Ecto neural progenitor cell (in vitro differentiated cells): ENCODE measurements at places on chromosomes 6 and 20.

DNA sequence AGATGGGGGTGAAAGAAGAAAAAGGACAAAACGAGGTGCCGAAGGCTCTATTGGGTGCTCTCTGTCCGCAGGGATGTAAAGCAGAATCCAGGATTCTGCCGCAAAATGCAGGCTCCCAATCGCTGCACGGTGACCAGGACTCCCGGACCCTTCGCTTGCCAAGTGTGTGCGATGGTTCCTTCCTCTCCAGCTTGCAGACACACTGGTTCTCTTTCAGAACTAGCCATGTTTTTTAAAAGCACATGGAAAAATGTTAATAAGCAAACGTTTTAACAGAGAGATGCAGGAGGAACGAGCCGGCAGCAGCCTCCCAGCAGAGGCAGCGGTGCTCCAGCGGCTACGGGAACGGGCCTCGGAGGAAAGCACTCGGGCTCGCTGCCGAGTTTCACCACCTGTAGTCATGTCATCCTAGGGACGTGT, 59.6 kb downstream of the ZNF831 start:
- DNase-seq = no peak

GRCh38 chr6:42153921-42154320, 11.5 kb upstream of the C6orf132 start:
- no peak for DNase-seq

DNA sequence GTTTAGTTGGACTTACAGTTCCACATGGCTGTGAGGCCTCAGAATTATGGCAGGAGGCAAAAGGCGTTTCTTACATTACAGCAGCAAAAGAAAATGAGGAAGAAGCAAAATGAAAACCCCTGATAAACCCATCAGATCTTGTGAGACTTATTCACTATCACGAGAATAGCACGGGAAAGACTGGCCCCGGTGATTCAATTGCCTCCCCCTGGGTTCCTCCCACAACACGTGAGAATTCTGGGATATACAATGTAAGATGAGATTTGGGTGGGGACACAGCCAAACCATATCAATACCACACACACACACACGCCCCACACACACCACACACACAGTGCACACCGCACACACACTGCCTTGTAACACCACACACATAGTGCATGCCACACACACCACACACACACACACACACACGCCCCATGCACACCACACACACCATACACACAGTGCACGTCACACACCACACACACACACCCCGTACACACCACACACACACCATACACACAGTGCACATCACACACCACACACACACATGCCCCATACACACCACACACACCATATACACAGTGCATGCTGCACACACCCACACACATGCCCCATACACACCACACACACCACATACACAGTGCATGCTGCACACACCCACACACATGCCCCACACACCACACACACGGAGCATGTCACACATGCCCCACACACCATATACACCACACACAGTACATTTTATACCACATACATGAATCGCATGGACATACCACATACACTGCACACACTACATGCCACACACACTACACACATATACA, 310.5 kb downstream of the TAF4 start:
- DNase-seq = no peak

GRCh38 chr6:149751239-149751638, 1.7 kb downstream of the PCMT1 start:
- DNase-seq = no peak

- peak; percentile 88 for DNase-seq
Measured at GRCh38 chr20:47150403-47151152, 205.9 kb downstream of the ZMYND8 start.

DNA sequence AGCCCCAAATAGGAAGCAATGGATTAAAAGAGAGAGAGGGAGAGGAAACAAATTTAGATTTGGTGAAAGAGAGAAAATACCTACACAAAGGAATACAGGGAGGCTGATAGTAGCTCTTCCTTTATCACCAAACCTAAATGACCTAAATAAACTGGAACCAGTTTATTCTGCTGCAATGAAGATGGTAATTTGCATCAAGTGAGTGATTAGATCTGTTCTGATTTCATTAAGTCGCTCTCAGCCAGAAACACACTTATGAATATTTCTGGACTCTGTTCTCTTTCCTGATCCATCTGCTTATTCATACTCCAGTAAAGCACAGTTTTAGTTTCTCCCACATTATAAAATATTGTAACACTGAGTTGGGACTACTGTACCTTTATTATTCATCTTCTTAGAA, 83.4 kb upstream of the BMP5 start:
- no peak for DNase-seq

- no peak for DNase-seq
Measured at GRCh38 chr20:8361006-8361652, 229.1 kb downstream of the PLCB1 start.

- DNase-seq = no peak
Measured at GRCh38 chr6:165641672-165642156, 21.3 kb downstream of the PDE10A start.

DNA sequence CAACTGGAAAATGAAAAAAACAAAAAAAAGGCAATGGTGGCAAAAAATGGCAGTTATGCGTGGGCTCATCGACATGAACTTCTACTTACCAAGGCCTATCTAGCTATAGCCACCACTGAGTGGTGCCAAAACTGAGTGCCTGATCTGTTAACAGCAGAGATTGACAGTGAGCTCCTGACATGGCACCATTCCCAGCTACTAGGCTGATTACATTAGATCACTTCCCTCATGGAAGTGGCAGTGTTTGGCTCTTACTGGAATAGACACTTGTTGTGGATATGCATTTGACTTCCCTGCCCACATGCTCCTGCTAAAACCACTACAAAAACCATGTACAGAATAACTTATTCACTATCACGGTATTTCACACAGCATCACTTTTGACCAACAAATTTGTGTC, 216.1 kb upstream of the SGK1 start:
- DNase-seq = no peak

GRCh38 chr6:33772902-33773472, 15.9 kb downstream of the LEMD2 start:
- no peak for DNase-seq

GRCh38 chr6:36666826-36667591, 11.5 kb upstream of the CDKN1A start:
- DNase-seq = peak; percentile 81

GRCh38 chr6:37650071-37650481, 47.6 kb downstream of the MDGA1 start:
- DNase-seq = peak; percentile 77

GRCh38 chr6:156336089-156336488, 441.1 kb upstream of the ARID1B start:
- no peak for DNase-seq

DNA sequence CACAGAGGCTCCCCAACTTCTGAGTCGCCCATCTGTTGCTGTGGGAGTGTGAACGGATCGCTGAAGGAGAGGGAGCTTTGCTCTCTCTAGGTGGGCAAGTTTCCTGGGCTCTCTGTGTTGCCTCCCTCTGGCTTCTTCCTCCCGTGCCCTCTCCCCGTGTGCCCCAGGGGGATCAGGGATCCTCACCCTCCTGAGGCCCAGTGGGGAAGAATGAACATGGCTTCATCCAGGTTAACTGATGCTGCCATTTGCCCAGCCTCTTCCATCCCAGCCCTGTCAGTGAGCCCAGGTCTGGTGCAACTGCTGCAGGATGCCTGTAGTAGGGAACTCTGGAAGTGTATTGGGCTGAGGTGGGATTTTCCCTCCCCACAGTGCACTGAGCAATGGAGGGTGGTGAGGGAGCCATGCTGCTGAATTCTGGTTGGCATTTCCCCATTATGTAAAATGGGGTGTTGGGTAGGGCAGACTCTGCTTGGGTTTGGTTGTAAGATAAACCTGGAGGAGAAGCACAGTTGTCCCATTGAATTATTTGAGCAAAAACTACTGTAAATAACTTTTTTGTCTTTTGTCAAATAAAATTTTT, 12.1 kb upstream of the RAB5IF start:
- no peak for DNase-seq

DNA sequence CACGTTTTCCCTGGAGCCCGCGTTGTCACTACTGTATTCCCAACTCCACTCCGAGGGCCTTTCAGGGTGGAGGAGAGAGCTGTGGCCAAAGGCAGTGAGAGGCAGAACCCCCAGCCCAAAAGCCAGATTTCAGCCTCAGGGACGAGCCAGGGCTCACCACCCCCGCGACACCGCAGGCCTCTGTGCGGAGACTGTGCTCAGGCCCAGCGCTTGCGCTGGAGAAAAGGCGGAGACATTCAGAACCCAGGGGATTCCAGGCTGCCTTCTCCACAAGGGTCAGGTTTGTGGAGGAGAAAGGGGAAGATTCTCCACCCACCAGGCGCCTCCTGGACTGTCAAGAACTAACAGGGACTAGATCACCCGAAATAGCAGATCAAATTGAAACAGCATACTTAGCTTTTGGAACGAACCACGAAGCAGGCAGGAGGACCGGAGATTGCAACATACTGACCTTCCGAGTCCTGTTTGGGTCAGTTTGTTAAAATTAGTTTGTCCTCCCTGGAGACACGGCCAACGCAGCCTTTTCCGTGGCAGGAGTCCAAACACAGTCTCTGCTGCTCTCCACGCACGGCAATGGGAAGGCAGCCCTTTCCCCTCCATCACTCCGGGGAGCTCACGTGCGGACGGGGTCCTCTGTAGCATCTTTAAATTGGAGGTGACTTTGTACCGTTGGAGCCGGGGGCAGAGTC, 14.4 kb downstream of the DLL1 start:
- DNase-seq = no peak

GRCh38 chr6:154986787-154987235, 8.3 kb upstream of the TIAM2 start:
- DNase-seq = no peak

DNA sequence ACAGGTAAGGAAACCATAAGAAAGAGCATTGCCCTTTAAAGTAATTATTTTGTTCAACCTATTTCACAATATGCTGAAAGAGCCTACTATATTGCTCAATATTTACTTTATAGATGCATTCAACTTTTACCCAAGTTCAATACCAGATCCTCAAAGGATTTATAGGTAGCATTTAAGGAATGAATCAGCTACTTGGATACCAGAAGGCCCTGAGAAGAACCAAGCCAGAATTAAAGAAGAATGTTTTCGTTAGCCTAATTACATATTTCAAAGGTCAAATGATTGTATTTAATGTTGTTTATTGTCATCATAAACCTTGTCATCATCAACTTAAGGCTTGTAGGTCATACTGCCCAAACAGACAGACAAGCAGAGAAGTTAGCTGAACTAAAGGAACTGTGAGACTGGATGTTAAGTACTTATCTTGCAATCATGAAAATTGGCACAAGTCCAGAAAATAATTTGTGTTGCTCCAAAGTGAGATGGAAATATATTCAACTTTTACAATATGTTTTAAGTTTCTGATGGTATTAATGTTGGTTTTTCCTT, 636.7 kb downstream of the RFPL4B start:
- no peak for DNase-seq

- peak; percentile 79 for DNase-seq
Measured at GRCh38 chr6:135180542-135181332, at the start of gene MYB. Gene MYB, plus strand, starts transcription at chr6:135181308. Its CDS starts 206 bp downstream, at chr6:135181514.

DNA sequence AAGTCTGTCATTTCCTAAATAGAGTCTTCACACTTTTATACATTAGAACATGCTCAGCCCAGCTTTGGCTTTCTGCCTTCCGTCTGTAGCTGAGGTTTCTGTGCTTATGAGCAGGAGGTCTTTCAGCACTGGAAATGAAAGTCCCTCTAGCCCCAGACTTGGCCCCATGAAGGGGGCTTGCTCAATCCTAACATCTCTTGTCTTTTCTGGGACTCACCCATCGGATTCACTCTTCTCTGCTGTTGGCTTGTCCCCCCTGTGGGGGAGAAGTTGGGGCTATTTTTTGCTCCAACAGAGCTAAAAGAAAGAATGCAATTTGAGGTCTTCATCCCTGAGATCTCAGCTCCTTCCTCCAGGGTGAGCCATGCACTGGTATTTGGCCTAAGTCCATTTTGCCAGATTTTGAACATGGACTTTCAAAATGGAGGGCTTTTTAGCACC, 177.7 kb downstream of the MRPL14 start:
- DNase-seq = no peak

GRCh38 chr6:67131827-67132226, 1424.8 kb upstream of the EYS start:
- DNase-seq = no peak

GRCh38 chr20:50142812-50143211, 10.7 kb downstream of the PEDS1 start:
- no peak for DNase-seq

GRCh38 chr6:5749016-5749650, 257.6 kb downstream of the NRN1 start:
- DNase-seq = no peak

- no peak for DNase-seq
Measured at GRCh38 chr6:122671251-122671650, 61.0 kb downstream of the PKIB start.

DNA sequence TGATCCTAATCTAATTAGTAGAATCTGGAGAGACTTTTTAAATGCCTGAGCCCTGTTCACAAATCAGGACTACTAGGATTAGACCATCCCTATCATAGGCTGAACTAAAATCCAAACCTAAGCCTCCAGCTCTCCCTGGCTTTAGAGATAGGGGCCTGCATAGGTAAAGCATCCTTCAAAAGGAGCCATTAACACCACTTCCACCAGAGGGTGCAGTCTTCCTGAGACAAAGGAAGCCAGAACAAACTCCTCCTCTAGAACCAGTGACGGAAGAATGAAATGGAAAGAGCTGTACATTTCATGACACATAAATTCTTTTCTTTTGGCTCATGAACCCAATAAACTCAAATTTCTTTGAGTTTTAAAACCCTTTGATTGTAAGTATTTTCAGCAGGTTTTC, 291.2 kb upstream of the ADGRB3 start:
- DNase-seq = peak; percentile 50

- no peak for DNase-seq
Measured at GRCh38 chr20:10558635-10559187, 115.1 kb downstream of the JAG1 start.

GRCh38 chr6:116411284-116411623, 40.5 kb downstream of the DSE start:
- no peak for DNase-seq

DNA sequence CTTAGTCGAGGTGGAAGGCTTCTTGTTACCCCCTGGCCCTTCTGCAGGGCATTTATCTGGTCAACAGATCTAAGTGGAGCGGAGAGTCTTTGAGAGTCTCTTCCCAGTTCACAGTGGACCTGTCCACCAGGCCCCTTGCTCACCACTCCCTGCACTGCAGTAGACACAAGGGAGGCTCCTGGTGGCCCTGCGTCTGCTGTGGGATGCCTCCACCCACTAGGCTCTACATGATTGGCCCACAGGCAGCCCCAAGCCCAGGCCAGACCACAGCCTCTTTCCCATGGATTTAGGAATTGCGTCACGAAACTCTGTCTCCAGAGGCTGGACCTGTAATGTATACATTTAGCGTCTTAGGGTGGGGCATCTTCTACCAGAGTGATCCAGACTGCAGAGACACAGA, 28.4 kb downstream of the TBC1D7 start:
- DNase-seq = no peak

- DNase-seq = no peak
Measured at GRCh38 chr6:26214803-26215584, 127.8 kb downstream of the HFE start.

- DNase-seq = peak; percentile 79
Measured at GRCh38 chr20:46651091-46651962, at the start of gene SLC13A3. Gene SLC13A3, minus strand, starts transcription at chr20:46651459. Its CDS starts 38 bp downstream, at chr20:46651421.

- DNase-seq = peak; percentile 11
Measured at GRCh38 chr6:13872681-13873080, 52.1 kb upstream of the RNF182 start.

GRCh38 chr20:61680096-61680495, 385.6 kb downstream of the TAF4 start:
- DNase-seq = no peak

- no peak for DNase-seq
Measured at GRCh38 chr6:168410035-168410434, 30.9 kb upstream of the SMOC2 start.
